RWPE2 (cell line): ENCODE measurements at places on chromosomes 5 and 9.

GRCh38 chr9:102225841-102226441, 487.5 kb upstream of the GRIN3A start:
- no peak for DNase-seq

DNA sequence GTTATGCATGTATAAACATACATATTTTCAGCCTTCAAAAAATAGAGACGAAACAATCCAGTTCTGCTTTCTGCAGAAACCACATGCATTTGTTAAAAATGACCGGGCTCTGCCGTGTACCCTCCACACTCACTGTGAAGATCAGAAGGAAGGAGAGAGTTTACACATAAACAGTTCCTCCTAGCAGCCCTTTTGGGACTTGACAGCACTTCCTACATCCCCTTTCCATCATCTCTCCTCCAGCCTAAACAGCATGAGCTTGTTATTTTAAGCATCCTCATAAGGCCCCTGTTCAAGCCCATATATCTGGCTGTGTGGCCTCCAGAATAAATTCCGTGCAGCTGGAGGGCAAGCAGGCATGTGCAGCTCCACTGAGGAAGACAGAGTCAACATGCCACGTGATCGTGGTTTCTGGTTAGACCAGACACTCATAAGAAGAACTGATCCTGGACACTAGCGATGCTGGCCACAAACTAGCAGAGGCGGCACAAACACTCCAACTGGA, 42.2 kb downstream of the NIPAL4 start:
- peak; percentile 27 for DNase-seq

DNA sequence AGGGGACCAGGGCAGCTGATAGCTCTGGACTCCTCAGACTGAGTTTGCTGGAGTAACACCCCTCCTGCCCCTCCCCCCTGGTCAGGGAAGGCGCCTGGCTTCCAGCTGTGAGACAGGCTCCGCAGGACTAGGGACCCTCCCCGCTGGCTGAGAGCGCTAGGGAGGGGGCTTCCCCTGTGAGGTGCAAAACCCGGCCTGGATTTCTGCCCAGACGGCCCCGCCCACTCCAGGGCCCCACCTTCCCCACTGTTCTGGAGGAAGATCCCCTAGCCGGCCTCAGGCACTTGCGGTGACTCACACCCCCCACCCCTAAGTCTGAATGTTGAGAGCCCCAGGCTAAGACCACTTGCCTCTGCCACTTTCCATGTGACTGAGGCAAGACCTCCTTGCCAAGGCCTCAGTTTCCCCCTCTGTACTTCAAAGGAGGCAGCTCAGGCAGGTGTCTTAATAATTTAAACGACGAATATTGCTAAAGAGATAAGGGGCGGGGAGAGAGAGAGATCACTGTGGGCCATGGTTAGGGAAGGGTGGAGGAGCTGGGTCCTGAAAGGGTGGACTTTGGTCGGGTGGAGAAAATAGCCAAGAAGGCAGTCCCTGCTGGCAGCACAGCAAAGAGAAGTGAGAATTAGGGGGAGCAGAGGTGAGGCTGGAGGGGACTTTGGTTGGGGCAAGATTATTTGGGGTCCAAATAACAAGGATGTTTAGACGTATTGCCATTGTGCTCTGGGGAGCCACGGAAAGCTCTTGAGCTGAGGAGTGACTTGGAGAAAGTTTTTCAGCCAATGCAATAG, 1.0 kb upstream of the DAB2IP start:
- DNase-seq, result no peak

DNA sequence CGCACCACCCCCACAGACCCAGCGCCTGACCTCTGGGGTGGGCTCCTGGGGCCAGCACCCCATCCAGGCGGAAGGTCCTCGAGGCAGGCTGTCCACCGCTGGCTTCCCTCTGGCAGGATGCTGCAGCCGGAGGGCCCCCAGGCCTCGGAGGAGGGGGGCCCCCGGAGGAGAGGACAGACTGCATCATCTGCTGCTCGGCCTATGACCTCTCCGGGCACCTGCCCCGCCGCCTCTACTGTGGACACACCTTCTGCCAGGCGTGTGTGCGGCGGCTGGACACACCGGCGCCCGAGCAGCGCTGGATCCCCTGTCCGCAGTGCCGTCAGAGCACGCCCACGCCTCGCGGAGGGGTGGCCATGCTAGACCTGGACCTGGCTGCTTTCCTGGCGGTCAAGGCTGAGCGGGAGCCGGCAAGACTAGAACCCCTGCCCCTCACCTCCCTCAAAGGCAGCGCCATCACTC, 1.2 kb downstream of the RNF224 start:
- no peak for DNase-seq

DNA sequence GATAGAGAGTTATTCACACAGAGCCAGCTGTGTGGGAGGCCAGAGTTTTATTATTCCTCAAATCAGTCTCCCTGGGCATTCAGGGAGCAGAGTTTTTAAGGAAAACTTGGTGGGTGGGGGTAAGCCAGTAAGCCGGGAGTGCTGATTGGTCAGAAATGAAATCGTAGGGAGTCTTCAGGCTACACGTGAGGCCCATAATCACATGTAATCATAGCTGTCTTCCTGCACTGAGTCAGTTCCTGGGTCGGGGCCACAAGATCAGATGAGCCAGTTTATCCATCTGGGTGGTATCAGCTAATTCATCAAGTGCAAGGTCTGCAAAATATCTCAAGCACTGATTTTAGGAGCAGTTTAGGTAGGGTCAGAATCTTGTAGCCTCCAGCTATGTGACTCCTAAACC, 10.8 kb upstream of the TTC39B start:
- DNase-seq, result no peak

- no peak for DNase-seq
These were observed 37.1 kb downstream of the FAM13B start for GRCh38 chr5:137995749-137996128.

DNA sequence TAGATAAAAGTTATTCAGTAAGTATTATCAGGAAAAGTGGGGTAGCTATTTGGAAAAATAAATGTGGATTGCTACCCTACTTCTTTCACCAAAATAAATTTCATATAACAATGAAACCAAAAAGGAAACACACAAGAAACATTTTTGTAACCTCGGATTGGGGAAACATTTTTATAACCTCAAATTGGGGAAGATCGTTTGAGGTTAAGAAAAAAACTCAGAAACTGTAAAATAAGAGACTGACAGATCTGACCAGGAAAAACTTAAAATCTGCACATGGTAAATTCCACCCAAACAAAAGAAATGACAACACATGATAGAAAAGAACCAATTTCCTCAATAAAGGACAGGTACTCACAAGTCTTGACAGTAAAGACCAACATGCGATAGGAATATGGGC, 13.5 kb downstream of the EFCAB9 start:
- DNase-seq, result no peak

DNA sequence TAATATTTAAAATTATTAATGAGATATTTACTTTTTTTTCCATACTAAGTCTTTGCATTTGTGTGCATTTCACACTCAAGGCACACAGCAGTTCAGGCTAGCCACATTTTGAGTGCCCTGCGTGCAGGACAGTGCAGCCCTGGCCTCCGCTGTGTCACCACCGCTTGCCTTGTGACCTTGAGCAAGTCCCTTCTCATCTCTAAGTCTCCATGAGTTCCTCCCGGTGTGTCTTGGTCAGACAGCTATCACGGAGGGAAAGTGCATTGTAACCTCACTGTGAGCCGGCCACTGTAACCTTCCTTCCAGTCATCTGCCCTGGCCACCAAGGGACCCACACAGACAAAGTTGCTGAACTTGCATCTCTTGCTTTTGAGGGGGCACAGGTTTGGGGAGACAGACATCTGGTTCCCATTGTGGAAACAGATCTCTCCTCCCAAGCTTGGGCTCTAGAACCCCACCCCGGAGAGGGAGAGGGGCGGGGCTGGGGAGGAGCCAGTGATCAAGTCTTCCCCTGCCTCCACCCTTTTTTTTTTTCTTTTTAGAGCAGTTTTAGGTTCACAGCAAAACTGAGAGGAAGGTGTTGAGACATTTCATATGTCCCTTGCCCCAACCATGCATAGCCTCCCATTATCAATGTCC, 96.8 kb downstream of the C9orf50 start:
- DNase-seq, result no peak

- peak; percentile 52 for DNase-seq
These were observed 150.8 kb upstream of the PHYKPL start for GRCh38 chr5:178383301-178383918.

DNA sequence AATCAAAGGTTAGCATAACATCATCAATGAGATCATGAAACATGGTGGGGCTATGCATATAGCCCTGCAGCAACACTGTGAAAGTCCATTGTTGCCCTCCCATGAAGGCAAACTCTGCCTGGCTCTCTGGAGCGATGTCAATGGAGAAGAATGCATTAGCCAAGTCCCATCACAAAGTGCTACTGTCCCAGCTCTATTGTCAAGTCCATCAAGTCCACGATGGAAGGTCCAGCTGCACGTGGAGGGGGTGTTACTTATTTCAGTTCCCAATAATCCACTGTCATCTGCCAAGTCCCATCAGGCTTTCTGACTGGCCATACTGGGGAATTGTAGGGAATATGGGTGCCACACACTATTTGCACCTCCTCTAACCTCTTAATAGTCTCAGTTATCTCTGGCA, 10.8 kb downstream of the DMAC1 start:
- no peak for DNase-seq

- no peak for DNase-seq
These were observed 234.3 kb upstream of the ANKH start for GRCh38 chr5:15105799-15106393.

DNA sequence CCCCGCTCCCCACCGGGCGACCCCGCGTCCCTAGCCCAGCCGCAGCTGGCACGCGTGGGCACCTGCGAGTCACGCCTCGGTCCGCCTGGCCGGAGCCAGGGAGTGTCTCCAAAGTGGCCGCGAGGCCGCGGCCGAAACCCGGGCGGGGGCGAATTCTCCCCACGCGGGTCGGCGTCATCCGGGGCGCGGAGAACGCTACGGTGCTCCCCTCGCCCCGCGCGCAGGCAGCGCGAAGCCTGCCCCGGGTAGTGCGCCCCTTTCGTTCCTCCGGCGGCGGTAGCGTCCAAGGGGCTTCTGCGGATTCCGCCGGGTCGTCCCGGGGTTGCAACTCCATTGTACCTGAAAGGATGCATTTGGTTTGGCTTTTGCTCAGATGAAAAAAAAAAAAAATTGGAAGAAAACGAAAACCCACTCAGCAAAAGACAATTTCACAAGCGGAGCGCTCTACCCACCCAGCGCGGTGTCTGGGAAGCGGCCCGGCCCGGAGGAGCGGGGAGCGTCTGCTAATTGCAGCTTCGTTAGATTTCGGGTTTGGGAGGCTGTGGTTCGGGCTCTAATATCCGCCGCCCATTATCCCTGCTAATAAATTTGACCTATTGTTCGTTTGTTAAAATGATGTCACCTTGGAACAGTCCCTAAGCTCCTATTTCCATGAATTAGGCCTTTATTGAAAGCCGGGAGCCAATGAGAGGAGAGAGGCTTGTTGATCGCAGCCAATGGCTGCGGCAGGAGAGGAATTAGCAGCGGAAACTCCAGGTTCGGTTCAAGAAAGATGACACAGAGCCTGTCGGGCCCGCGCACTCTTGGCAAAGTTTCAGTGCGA, at the start of gene TLX3:
Gene TLX3 (plus strand): TSS at position 796 of the 823 bp plus-strand sequence. CDS start 118 bp downstream, outside the sequence.
- DNase-seq, result no peak

- DNase-seq, result no peak
These were observed 21.6 kb downstream of the ANKS6 start for GRCh38 chr9:98774746-98775145.

DNA sequence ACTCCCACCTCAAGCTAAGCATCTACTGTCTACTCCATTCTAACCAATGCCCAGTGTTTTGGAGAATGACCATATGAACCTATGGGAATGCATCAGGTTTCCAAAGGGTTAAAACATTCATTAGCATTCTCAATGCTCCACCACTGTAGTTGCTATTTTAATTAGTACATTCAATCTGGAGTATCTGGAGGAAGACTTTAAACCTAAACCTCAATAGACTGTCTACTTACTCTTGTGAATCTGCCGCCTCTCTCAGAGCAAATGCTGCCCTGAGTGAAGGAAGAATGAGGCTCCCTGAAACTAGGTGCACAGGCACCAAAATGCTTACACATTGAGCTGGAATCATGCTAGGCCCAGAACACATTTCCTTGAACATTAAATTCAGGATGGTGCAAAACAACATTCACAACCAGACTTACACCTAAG, 2.0 kb downstream of the ENC1 start:
- no peak for DNase-seq

GRCh38 chr9:132411091-132411508, 1.1 kb downstream of the CFAP77 start:
- DNase-seq, result no peak

DNA sequence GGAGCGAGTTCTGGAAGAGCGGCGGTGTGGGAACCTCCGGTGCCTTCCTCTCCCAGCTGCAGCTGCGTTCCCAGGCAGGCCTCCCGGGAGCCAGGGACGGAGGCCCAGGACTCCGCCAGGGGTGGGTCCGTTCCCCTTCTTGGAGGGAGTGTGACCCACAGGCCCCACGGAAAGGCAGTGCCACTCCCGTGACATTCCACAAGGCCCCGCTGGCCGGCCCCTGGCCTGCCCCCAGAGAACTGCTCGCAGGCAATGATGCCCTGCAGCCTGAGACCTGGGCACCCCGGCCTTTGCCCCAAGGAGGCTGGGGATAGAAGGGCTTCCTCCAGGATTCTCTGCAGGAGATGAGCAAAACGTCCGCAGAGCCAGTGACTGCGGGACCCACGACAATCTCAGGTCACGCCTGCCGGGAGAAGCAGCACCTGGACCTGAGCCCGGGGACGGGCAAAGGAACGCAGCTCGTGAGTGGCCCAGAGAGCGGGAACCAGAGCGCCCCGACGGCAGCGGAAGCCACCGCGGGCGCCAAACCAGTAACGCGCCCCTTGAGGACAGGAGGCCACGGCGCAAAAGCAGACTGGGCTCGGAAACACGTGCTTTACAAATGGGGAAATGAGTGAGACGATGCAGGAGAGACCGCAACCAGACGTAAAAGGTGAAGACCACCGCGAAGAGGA, 9.3 kb downstream of the OBP2B start:
- DNase-seq, result no peak

GRCh38 chr5:125786021-125786420, 637.2 kb upstream of the GRAMD2B start:
- no peak for DNase-seq

- DNase-seq, result no peak
These were observed 603.6 kb downstream of the PSAT1 start for GRCh38 chr9:78900500-78900899.

DNA sequence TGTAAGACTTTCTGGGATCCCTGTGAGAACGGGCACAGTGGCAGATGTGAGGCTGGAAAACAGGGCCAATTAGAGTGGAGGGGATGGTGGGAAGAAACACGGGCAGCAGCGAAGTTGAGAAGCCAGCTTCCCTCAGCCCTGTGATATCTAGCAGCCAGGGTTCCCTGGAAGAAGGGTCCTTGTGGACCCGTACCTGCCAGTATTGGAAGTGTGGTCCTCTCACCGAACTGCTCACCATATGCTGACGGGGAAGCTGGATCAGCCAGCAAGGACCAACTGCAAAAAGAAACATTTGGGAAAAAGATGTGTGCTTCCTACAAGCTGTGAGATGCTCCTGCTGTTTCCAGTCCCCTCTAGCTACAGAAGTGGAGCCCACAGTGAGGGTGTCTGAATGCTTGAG, 13.6 kb downstream of the CKMT2 start:
- no peak for DNase-seq

DNA sequence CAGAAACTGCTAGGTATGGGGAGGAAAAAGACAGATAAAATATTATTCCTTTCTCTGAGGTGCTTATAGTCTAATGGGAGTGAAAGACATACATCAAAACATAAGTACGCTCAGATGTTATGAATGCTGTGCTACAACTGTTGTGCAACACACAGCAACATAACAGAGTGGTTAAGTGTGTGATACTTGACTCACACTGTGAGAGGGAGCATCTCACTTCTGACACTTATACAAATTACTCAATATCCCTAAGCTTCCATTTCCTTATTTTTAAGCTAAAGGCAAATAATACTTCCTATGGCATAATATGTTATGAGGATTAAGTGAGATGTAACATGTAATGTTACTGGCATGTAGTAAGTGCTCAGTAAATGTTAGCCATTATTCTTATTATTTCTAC, 110.6 kb upstream of the FER start:
- DNase-seq, result no peak
